ENCODE measurements at places on chromosomes 5 and 9.

- no peak for DNase-seq
Observed at GRCh38 chr9:87787735-87788134, 61.8 kb downstream of the CTSL start.

DNA sequence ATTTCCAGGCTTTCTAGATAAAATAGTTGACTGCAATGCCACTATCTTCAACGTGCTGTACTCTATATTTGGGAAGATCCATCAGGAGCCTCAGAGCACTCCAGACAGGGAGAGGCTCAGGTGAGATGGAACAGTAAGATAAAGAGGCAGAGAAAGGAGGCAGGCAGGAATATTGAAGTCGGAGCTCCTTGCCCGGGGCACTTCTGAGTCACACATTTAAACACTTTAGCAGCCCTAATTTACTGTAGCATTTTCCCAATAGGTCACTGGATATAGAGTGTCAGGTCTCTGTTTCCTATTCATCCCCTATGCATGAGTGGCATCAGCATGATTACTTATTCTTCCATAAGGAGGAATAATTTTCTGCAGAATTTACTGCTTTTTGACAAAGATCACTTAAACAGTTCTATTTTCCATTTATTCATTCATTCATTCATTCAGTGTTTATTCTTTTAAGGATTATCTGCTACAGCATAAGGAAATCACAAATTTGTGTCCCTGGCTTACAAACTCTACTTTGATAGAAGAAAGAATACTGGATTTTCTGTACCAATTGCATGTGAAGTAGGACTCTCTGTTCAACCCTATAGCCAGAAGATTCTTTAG is 170.7 kb downstream of the MAPKAP1 start:
- no peak for DNase-seq

GRCh38 chr9:13491138-13491492 is 211.6 kb upstream of the MPDZ start:
- no peak for DNase-seq

- no peak for DNase-seq
Observed at GRCh38 chr9:557601-558201, 283.8 kb upstream of the DMRT1 start.

GRCh38 chr5:80191991-80192398 is 63.9 kb downstream of the SERINC5 start:
- DNase-seq, result no peak

DNA sequence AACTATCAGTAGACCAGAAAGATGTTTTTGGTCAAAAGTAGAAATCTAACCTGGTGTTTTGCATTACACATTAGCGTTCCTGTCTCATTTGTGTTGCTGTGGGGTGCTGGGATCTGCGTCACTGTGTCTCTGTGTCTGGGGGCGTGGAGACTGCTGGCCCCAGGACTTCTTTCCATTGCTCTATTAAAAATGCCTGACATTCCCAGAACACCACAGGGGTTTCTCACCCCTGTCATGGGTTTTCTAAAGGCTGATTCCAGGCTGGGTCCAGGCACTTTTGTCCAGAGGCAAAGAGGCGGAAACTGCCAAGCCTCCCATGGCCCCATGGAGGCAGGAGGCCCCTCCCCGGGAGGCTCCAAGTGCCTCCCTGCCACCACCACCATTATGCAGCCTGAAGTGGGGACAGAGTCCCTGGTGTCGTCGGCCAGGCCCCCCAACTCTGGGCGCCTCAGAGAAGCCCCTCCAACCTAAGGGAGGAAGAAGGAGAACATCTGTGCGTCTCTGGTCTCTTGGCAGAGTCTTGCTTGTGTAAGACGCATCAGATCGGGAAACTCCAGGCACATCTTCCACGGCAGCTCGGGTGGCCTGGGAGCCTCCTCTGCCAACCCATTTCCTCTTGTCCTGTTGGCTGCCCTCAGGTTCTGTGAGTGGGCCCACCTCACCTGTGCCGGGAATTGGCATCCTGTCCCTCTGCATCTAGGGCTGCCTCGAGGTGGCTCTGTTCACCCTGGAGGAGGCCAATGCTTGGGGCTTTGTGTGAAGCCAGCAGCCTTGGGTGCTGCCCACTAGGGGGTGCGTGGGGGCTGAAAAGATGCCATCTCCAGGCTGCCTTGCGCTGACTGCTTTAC is 13.8 kb upstream of the PLEKHG4B start:
- DNase-seq, result no peak

GRCh38 chr9:109315480-109316206 is 5.2 kb downstream of the EPB41L4B start:
- DNase-seq, result no peak

- no peak for DNase-seq
Observed at GRCh38 chr9:89528540-89528939, 30.6 kb upstream of the SEMA4D start.

DNA sequence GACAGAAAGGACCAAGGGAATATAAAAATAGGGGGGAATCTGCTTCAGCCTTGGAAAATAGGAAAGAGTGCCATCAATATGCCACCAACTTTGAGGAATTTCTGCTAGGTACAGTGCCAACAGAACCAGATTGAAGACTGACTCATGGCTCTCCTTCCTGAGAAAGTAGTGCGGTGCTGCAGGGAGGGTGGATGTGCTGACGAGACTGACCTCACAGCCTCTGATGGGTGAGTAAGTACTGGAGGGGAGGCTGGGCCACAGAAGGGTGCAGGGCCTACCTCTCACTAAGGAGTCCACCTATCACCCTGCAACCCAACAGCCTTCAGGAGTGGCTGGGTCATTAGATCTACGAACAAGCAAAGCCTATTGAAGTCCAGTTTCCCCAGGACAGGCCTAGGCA is 187.6 kb downstream of the GABBR2 start:
- DNase-seq, result no peak

GRCh38 chr9:137465000-137465719 is 6.0 kb upstream of the NSMF start:
- DNase-seq, result no peak

GRCh38 chr5:129171194-129171944 is 76.8 kb downstream of the ISOC1 start:
- no peak for DNase-seq

GRCh38 chr5:137129886-137130680 is 369.0 kb downstream of the SPOCK1 start:
- no peak for DNase-seq

GRCh38 chr5:78587081-78587774 is 61.3 kb downstream of the LHFPL2 start:
- no peak for DNase-seq

GRCh38 chr9:78189001-78189400 is 46.9 kb upstream of the CEP78 start:
- no peak for DNase-seq

- no peak for DNase-seq
Observed at GRCh38 chr5:61245936-61246335, 83.7 kb upstream of the SMIM15 start.

- DNase-seq, result no peak
Observed at GRCh38 chr5:97636766-97637165, 453.7 kb upstream of the RIOK2 start.
